NCI-H460 (cell line): ENCODE measurements at places on chromosomes 6 and 20.

- DNase-seq: peak; percentile 62
These were observed 129.4 kb downstream of the TRIM27 start for GRCh38 chr6:28794175-28795002.

- DNase-seq: no peak
These were observed 3.7 kb downstream of the MRPL14 start for GRCh38 chr6:44123544-44123943.

DNA sequence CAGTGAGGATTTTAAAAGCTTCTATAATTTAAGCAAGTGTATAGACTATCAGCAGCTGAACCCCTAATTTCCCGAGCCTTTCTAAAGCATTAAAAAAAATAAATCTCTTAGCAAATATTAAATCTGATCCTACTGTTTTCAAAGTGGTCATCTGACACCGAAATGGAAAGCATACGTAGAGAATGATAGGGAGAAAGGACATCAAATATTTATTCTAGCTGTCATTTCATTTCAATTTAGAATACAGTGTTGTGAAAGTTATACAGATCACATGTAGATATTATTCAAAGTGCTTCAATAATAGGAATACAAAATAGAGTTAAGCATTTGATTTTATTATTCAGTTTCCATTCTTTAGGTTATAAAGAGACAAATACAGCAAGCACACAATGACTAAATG is 61.9 kb upstream of the PKIB start:
- DNase-seq: no peak

DNA sequence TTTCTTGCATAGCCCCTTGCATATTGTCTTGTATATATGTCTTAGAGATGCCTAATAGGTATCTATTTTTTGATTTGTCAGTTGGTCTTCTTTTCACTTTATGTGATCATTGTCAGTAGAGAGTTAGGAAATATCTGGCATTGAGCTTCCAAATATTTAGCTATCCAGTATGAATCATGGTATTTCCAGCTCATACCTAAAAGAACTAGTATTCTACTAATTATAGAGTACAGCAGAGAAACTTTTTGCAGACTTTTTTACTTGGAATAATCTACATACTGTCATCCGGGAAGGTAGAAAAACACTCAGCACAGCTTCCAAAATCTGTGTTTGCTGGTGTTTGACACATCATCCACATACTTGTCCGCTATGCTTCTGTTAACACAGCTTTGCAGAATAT is 156.4 kb upstream of the HTR1E start:
- DNase-seq: no peak

GRCh38 chr6:156545931-156546330 is 231.2 kb upstream of the ARID1B start:
- no peak for DNase-seq

- no peak for DNase-seq
These were observed 10.2 kb upstream of the PRND start for GRCh38 chr20:4711511-4711910.

GRCh38 chr6:158205169-158205944 is 37.2 kb downstream of the GTF2H5 start:
- no peak for DNase-seq

DNA sequence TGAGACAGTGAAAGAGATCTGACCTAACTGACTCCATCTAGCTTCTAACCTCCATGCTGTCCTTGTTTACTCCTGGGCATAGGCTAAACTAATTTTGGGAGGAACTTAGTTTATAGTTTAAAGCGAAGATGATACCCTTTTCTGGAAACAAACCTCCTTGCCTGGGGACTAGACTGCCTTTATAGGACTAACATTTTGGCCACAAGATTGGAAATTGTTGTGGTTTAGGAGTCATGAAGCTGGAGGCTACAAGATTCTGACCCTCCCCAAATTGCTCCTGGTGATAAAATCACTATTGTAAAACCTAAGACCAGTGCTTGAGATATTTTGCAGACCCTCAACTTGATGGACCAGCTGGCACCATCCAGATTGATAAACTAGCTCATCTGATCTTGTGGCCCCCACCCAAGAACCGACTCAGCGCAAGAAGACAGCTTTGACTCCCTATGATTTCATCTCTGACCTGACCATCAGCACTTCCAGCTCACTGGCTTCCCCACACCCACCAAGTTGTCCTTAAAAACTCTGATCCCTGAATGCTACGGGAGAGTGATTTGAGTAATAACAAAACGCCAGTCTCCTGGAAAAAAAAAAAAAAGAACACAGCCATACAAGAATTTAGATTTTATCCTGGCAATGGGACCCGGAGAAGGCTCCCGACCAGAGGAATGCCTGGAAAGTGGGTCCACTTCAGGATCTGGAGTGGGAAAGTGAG is 63.0 kb downstream of the ABHD12 start:
- no peak for DNase-seq

GRCh38 chr6:169961772-169962561 is 210.5 kb downstream of the ERMARD start:
- no peak for DNase-seq

DNA sequence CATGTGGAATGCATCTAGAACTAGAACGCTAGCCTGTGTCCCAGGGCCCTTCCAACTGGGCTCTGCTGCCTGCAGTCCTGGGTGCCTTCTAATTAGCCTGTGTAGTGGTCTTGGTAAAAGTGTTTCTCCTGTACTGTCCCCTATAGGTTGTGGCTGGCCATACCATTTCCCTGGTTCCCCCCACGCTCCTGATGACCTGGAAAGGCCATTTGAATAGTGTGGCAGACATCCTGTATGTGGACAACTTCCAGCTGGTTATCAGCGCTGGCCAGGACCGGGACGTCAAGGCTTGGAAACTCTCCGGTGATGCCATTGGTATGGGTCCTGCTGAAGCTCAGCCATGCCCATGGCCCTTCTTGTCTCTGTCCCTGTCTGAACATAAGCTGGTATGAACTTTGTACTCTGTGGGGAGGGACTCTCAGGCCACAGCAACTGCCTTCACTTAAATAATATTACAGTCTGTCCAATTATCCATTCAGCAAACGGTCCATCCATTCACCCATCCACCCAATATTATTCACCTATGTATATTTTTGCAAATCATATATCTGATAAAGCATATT is 60.7 kb downstream of the SUN5 start:
- DNase-seq: no peak

DNA sequence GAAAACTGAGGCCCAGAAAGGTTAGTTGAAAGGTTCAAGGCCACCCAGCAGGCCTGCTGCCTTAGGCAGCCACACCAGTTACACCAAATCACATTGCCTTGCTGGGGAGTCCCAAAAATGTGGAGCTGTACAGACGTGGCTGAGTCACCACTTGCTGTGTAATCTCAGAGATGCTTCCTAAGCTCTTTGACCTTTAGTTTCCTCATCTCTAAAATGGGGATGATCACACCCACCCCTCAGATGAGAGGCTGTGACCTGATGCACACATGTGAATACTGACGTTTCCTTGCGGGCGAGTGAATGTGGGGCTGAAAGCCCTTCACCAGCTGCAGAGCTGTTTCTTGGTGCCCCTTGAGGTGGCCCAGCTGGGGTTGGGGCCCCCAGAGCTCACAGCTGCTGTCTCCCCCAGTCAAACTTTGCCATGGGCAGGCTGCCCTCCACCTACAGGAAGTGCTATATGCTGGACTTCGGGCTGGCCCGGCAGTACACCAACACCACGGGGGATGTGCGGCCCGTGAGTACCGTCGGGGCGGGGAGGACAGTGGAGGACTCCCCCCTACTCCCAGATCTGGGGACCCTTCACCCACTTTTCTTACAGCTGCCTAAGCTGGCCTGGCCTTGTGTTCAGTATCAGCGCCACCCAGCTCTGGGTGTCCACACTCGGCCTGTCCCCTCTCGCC is 11.0 kb downstream of the TTBK1 start:
- DNase-seq: no peak

GRCh38 chr6:81633391-81633790 is 119.1 kb downstream of the TENT5A start:
- no peak for DNase-seq

DNA sequence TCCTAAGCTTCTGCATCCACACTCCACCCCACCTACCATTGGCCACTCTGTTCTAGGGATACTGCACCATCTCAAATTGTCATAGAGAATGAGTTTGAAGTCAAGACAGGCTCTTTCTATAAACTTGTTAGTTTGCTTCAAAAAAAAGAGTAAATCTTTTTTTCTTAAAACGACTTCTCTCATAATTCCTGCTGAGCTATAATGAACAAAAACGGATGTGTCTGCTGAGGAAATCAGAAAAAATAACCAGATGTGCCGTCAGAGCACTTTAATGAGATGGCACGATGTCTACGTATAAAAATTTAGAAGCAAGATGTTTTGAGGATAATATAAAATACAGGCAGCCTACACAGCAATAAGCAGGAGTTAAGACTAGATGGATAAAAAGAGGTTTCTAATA is 24.0 kb upstream of the DDO start:
- DNase-seq: no peak

DNA sequence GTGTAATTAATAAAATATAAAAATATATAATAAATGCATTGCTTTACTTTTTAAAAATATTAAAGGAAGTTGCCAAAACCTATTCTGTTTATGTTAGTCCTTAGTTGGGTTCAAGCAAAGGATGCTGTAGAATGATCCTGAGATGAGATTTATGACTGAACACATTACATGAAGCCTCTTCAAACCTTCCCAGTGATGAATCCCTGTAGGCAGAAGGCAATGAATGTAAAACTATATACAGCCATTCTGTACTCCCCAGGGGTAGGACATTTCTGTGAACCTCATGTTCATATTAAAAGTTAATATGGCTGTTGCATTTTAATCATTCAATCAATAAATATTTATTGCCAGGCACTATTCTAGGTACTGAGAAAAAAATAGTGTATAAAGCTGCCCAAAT is 166.0 kb downstream of the RFPL4B start:
- no peak for DNase-seq

GRCh38 chr6:57162028-57162427 is 10.1 kb upstream of the BAG2 start:
- no peak for DNase-seq

GRCh38 chr6:63573899-63574553 is 1.7 kb downstream of the LOC128125822 start:
- peak; percentile 79 for DNase-seq

GRCh38 chr20:37228656-37229055 is 33.0 kb downstream of the GHRH start:
- DNase-seq: no peak

DNA sequence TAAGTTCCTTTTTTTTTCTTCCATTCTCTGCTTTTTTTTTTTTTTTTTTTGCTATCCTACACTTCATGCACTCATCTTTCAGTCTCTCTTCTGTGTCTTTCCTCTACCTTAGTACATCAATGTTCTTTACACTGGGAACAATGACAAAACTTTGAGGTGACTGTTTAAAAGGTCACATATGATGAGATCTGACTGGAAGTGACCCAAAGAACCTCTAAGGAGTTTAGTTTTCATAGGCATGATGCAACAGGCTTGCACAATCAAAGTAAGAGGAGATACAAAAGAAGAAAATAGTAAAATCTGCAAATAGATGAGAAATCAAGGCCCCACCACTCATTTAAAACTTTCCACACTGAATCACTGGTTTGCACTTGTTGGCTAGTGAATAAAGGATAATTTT is 840.8 kb downstream of the TBC1D32 start:
- no peak for DNase-seq

GRCh38 chr6:9999796-10000195 is 415.1 kb downstream of the TFAP2A start:
- no peak for DNase-seq

- DNase-seq: no peak
These were observed 34.2 kb downstream of the FKBP1C start for GRCh38 chr6:63245420-63245819.

GRCh38 chr20:10828180-10828579 is 154.4 kb upstream of the JAG1 start:
- DNase-seq: no peak

DNA sequence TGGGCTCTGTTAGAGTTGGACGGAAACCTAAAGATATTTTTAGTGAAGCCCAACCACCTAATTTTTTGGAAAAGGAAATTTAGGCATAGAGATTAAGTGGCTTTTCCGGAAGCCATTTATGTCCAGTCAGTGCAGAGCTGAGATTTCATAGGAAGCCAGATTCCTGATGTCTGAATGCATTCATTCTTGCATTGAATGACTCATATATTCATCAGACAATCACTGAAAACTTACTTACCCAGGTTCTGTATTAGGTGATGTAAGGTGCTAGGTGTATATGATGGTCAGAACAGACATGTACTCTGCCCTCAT is 4.1 kb downstream of the SH3BGRL2 start:
- DNase-seq: no peak

GRCh38 chr6:106053484-106054205 is 32.5 kb upstream of the PRDM1 start:
- DNase-seq: no peak

GRCh38 chr20:46430921-46431712 is 24.7 kb upstream of the ELMO2 start:
- no peak for DNase-seq

DNA sequence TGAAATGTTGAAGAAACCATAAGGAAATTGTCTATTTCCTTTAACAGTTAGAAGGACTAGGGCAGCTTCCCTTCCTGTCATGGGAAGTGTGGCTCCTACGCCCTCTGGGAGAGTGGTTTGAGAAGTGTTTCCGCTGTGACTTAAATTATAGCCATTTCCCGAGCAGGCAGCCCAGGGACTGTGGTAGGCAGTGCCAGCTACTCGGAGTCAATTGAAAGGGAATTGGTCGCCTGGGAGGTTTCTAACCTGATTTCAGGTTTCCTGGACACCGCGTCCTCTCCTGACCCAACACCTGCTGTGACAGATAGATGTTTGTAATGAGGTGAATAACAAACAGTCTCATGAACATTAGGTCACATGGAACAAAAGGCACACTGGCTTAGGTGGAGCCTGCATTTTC is 256.1 kb upstream of the PLCB4 start:
- DNase-seq: no peak

- DNase-seq: no peak
These were observed 40.0 kb upstream of the GCNT2 start for GRCh38 chr6:10481101-10481500.

DNA sequence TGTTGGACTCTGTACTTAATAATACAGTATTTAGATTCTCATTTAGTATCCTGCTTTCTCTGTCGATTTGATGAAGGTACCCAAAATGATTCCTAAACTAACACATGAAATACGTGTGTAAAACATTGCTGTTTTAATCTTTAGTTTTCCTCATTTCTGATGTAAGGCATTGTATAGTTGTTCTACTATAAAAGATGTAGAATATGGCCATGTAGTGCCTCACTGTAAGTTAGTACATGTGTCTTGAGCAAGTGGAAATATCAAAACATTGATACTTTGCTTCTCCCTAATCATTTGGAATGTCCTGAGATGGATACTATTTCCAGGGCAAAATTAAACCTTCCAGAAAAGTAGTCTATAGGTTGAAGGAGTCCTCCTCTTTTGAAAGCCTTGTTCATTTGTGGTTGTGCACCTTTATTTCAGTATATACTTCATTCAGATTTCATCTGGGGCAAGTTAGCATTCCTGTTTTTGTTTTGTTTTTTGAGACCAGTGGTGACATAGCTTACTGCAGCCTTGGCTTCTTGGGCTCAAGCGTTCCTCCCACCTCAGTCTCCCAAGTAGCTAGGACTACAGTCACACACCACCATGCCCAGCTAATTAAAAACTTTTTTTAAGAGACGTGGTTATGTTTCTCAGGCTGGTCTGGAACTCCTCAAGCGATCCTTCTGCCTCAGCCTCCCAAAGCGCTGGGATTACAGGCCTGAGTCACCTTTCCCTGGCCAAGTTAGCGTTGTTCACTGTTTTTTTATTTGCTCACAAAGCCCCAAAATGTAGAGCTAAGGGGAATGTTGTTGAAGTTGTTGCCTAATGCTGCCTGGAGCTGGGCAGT is 11.6 kb downstream of the SRSF3 start:
- DNase-seq: no peak
